Ascending aorta (tissue), 2 donors: ENCODE measurements at places on chromosomes 11 and 22. TPM values are rescaled to one million over a fixed set of nuclear protein-coding genes. Genes with fewer than 3 reads are reported as not detected.
A peak's percentile ranks its signal among the peaks of the same experiment; 100 is the strongest.

- DNase-seq, result no peak
- H3K27me3 ChIP-seq, result no peaks in the 10 kb centered on the region
- H3K36me3 ChIP-seq, result peaks cover 81% of the 10 kb centered on the region
- no peak overlapping the region for H3K27ac ChIP-seq
- H3K4me1 ChIP-seq, result no peaks in the 10 kb centered on the region
Measured at GRCh38 chr11:57614234-57614772, 16.8 kb downstream of the SERPING1 start.

The APOA1 gene
- total RNA-seq, result 80.3 TPM

The CHST1 gene
- total RNA-seq, result 40.2 TPM

DNA sequence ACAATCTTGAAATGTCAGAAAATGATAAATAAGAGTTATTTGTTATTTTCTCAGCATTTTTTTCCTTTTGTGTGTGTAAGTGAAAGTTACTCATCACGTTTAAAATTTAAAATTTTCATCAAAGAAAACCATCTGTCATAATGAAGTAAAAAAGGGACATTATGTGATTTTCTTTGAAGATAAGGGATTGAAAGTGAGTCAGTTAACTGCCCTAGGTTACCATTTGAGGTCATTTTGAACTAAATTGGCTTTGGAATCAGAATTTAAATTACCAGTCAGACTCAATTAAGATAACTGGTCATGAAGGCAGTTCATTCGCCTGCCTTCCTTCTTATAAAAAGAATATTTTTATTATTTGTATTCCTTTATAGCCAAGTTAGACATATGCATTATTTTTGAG lies 14.3 kb downstream of the NCAM1 start:
- H3K36me3 ChIP-seq, result no peaks in the 10 kb centered on the region
- H3K27ac ChIP-seq, result no peak overlapping the region
- no peaks in the 10 kb centered on the region for H3K4me1 ChIP-seq
- no peak for DNase-seq

DNA sequence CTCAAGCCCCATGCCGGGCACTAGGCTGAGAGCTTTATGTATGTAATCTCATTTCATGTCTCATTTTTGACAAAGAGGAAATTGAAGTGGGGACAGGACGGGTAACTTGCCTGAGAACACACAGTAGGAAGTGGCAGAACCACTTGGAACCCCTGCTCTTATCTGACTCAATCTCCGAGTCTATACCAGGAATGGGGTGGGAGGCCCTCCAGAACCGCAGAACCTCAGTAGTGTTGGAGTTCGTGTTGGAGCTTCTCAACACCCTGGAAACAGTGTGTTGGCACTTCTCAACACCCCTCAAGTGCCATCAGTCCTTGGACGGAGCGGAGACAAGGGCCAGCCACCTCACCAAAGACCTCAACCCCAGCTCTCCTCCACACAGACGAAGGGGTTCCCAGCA lies 38.8 kb upstream of the POLA2 start:
- H3K27ac ChIP-seq, result no peak overlapping the region
- peaks cover 12% of the 10 kb centered on the region for H3K4me1 ChIP-seq
- no peak overlapping the region for H3K4me3 ChIP-seq
- no peak for DNase-seq
- no peaks in the 10 kb centered on the region for H3K36me3 ChIP-seq

GRCh38 chr11:20611445-20611844 lies 12.0 kb downstream of the SLC6A5 start:
- H3K27ac ChIP-seq, result no peak overlapping the region
- H3K4me3 ChIP-seq, result no peak overlapping the region
- DNase-seq, result no peak
- no peaks in the 10 kb centered on the region for H3K27me3 ChIP-seq

DNA sequence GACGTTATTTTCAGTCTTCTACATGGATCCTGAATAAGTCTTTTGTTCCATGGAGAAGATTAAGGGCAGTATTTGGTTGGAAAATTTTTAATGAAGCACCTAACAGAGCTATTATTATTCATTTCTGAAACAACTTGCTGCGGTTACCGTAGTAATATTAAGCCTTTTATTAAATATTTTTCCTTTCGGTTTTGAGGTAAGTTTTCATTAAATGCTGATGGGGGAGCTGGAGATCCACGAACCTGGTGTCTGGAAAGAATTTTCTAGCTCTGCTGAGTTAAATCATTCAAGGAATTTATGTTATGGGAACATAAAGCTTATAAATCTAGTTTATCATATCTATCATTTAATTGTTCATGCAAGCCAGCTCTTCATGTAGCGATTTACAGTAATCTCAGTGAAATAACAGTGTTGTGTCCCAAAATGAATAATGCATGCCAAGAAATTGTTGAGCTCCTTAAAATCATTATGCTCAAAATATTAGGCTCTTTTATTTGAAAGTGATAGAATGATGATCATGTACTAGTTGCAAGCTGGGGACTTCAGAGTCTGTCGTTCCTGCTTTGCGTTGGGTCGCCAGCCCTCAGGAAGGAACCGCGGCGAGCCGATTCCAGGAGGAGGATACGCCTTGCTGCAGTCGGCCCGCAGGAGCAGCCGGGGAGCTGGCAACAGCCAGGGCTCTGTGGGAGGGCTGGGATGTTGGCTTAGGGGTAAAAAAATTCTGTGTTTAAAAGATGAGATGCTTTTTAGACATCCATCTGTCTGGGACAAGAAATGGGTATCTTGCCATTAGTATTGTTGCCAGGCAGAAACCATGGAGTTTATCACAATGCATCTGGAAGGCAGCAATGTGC lies 83.1 kb downstream of the TBC1D22A start:
- H3K36me3 ChIP-seq, result peaks cover 2% of the 10 kb centered on the region
- H3K4me1 ChIP-seq, result peaks cover 2% of the 10 kb centered on the region
- DNase-seq, result no peak
- H3K27me3 ChIP-seq, result no peaks in the 10 kb centered on the region
- peak overlapping the region; percentile 47 for H3K4me3 ChIP-seq

- no peaks in the 10 kb centered on the region for H3K27me3 ChIP-seq
- H3K4me3 ChIP-seq, result no peak overlapping the region
- no peak overlapping the region for H3K27ac ChIP-seq
- H3K36me3 ChIP-seq, result peaks cover 36% of the 10 kb centered on the region
- DNase-seq, result no peak
- no peaks in the 10 kb centered on the region for H3K4me1 ChIP-seq
Measured at GRCh38 chr11:134164490-134165370, 59.0 kb downstream of the NCAPD3 start.

The TREH gene
- not detected for total RNA-seq
